Activated CD8-positive, alpha-beta T cell treated with anti-CD3 and anti-CD28 coated beads for 36 hours (primary cell): ENCODE measurements at places on chromosomes 3 and 15.

DNA sequence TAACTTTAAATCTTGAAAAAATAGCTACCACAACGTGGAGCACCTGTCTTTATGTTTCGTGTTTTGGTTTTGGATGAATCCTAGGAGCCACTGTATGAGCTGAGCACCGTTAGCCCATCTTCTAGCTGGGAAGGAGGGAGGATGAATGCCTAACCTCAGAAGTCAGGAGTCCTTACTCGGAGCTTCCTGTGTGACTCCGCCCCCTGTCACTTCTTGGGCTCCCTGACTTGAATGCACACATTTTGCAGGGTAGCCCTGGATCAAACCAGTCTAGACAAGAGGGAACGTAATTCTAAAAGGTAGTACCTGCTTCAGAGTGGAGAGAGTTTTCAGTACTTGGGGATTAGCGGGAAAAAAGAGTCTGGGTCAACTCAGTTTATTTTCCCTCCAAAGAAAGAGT is 5.3 kb downstream of the GABRA5 start:
- DNase-seq = no peak

DNA sequence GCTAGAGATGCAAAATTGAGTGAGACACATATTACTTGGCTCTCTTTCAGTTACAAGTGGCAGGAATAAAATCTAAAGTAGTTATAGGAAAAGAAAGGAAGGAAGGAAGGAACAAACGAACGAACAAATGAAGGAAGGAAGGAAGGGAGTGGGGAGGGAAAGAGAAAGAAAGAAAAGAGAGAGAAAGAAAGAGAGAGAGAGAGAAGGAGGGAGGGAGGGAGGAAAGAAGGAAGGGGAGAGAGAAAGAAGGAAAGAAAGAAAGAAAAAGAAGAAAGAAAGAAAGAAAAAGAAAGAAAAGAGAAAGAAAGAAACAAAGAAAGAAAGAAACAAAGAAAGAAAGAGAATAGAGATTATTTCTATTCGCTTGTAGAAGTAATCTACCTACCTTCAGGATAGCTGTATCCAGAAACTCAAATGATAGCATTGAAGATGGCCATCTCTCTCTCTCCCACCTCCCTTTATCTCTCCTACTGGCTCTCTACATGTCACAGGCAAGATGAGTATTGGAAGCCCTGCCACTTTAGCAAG is 229.7 kb upstream of the TLE3 start:
- DNase-seq = no peak

DNA sequence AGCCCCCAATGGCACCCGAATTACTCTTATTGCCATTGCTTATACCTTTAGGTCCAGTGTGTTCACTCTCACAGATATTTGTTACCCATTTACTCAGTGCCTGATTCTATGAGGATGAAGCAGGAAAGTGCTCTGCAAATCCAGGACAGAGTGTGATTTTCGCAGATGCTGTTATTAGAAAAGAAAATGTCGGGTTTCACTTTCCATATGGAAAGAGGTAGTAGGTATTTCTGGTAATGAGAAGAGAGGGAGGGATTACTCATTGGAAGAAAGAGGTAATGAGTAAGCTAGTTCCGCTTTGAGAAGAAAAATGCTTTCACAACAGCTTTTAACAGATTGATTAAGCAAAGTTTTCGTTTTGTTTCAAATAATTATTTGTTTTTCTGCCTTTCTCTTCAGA is 336.3 kb upstream of the CFAP20DC start:
- peak; percentile 6 for DNase-seq

- DNase-seq = no peak
These were observed 419.9 kb upstream of the RARB start for GRCh38 chr3:25007974-25008658.

GRCh38 chr3:30904996-30905395 is 10.5 kb upstream of the GADL1 start:
- no peak for DNase-seq

DNA sequence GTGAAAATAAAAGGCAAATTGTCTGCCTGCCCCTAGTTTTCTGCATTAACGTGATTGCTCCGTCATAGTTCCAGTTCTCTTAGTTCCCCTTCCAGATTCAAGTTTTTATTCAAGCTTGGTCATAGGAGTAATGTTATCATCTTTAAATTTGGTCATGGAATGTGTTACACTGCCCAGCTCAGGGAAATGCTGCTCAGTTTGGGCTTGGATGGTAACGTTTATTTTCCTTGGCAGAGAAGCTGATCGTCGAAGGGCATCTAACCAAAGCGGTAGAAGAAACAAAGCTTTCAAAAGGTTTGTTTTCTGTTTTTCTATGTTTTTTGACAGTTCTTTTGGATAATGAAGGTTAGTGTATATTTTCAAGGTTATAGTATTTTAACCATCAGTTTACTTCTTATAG is 118.4 kb upstream of the FLNB start:
- DNase-seq = no peak

DNA sequence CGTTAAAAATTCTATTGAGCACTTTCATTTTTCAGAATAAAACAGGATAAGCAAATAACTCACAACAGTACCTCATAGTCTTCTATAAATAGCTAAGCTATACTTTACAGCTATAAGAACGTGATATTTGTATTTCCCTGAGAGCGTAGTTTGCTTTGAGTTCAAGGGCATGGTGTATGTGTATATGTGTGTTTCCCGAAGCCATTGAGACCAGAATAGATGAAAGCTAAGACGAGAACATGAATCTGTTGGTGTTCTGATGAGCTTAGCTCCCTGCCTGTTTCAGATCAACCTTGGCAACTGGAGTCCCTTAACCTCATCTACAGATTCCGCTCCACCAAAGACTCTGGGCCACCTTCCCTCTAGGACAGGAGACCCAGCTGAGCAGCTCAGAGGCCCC is 59.5 kb upstream of the MCF2L2 start:
- DNase-seq = no peak
